ENCODE measurements at places on chromosomes 16 and 17.

DNA sequence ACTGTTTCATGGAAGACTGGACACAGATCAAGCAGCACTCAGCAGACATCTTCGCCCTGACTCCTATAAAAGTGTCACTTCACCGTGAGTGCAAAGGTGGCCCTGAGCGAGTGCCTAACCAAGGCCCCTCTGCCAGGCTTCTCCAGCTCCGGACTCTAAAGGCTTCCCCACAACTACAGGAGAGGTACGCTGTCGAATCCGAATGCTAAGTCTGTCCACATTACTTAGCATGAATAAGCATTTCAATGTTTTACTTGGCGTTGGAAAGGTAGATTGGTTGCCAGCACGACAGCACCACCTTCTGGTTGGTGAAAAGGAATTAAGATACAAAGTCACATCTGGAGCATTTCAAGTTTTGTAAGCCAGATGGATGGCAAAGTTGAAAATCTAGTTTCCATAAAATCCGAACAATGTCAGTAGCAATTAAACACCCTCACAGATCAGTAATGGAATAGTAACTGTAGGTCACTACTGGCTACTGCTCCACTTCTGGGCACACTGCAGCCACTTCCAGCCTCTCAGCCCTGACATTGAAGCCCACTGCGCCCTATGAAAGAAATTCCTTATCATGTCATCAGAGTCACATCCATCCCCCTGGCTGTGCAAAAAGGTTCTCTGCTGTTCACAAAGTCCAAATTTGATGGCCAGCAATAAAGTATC is 100.9 kb downstream of the PARN start:
- peak; percentile 87 for DNase-seq

GRCh38 chr16:86218479-86219170 is 291.7 kb upstream of the FOXF1 start:
- no peak for DNase-seq

DNA sequence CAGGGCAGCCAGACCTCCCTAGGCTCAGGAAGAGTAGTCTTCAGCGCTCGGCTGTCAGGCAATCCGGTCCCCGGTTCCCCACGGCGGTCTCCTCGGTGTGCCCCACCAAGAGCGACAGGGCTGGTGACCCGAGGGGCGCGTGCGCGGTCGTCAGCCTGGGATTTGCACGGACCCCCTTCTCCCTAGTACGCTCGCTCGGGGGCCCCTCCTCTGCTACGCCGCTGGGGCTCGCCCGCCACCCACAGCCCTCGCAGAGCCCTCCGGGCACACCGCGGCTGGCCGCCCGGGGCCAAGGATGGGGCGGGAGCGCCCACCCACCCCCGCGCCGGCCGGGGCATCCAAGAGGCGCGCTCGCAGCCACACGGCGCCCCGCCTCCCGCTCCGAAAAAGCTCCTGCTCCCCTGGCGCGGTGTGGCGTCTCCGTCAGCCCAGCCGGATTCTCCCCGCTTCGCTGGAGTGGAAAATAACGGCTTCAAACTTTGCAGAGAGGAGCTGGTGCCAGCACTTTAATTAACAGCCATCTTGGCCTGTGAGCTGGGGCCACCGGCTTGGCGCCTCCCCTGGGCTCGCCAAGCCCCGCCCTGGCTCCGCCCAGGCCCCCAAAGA is 2.1 kb upstream of the C1QL1 start:
- DNase-seq = peak; percentile 49

GRCh38 chr17:74493331-74493833 is 26.9 kb downstream of the CD300A start:
- DNase-seq = peak; percentile 60

DNA sequence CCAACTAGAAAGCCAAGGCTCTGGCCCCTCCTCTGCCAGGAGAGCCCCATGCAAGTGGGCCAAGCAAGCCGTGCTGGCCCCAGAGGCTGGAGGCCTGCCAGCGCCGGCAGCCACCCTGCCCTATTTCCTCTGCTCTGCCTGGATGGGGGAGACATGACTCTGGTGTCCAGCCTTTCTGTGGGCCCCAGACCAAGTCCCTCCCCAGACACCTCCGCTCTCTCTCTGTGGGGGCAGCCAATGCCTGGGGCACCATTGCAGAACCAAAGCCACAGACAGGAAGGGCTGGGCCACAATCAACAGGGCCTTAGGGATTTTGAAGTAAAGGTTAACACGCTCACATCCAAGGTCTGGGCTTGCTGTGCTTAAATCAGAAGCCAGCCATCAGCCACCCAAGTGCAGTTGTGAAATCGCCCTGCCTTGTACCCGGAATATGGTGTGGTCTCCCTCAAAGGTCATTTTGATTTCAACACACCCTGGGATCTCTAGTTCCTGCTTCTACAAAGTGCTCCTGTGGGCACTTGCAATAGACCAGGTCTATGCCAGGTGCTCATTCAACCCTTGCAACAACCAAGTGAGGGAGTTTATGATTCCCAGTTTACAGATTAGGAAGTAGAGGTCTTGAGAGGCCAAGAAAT is 63.5 kb upstream of the TEX2 start:
- DNase-seq = no peak
